ENCODE measurements at places on chromosomes 11 and 22.

GRCh38 chr11:12274558-12275197 lies 102.7 kb upstream of the PARVA start:
- no peak for DNase-seq

DNA sequence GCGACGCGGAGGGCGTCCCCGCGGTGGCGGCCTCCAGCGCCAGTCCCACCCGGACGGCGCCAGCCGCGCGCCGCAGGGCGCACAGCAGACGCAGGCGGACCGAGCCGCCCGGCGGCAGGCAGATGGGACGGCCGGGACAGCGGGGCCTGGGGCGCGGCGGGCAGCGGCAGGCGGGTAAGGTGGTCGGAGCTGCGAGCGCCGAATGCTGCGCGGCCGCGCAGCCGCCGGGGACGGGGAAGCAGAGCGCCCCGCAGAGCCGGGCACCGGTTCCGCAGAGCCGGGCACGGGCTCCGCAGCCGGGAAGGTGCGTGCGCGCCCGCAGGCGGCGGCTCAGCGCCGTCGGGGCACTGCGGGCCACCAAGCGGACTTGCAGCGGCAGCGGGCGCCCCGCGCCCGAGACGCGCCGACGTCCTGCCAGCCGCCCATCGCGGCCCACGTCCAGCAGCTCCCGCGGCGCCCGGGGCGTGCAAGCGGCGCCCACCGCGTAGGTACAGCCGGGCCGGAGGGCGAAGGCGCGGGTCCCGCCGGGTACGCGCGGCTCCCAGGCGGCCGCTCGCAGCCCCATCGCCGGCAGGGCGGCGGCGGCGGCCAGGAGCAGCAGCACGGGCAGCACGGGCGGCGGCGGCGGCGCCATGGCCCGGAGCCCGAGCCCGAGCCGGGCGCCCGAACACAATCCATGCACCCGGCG lies 739 bp downstream of the CELSR1 start:
- DNase-seq: no peak

DNA sequence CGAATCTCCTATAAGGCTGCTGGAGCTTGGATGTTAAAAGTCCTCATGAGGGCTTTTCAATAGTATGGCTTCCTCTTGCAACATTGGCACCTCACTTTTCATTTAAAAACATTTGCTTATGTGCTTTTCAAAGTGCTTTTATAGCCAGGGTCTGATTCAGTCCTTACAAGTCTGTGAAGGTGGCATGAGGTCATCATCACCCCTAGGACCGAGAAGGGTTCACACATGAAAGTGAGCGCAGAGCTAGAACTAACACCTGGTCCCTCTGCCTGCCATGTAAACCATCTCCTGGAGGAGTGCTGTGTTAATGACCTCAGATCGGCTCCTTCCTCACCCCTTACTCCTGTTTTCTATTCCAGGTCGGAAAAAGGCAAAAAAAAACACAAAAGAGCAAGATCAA lies 12.2 kb upstream of the LMO2 start:
- DNase-seq: no peak

GRCh38 chr11:44842220-44842619 lies 108.5 kb downstream of the TP53I11 start:
- no peak for DNase-seq

- DNase-seq: no peak
Observed at GRCh38 chr11:119472186-119472855, 49.3 kb upstream of the THY1 start.

- DNase-seq: no peak
Observed at GRCh38 chr22:33467620-33468095, 409.5 kb upstream of the SYN3 start.

GRCh38 chr11:6895010-6895409 lies 2.7 kb upstream of the OR2D2 start:
- no peak for DNase-seq

DNA sequence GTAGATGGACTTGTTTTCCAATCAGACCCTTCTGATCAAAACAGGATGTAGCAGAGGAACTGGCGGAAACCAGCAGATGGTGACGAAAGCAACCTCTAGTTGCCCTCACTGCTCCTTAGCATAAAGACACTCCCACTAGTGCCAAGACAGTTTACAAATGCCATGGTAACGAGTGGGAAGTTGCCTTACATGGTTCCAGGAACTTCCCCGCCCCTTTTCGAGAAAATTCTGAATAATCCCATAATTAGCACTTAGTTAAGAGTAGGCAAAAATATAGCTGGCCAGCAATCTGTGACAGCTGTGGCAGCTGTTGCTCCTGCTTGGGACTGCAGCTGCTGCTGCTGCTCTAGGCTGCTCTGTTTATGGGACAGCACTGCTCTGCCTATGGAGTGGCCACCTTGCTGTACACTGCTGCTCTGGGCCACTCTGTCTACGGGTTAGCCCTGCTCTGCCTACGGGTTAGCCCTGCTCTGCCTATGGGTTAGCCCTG lies 33.4 kb upstream of the SORL1 start:
- no peak for DNase-seq

DNA sequence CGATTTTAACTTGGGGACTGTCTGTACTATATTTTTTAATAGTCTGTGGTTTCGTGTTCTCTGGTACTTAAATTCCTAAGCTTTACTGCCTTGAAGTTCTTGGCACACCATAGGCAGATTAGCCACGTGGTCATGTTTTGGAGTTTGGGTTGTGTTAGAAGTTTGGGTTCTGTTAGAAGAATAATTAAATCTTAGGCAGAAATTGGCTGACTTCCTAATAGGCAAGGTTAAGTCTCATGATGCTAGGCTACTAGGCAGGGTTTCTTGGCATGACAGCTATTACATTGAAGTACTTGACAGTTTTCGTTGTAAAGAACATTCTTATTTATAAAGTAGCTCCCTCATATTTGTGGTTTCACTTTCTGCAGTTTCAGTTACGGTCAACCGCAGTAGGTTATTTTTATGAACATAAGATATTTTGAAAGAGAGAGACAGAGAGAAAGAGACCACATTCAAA lies 30.0 kb upstream of the MMP7 start:
- DNase-seq: no peak

- no peak for DNase-seq
Observed at GRCh38 chr11:127049486-127049885, 48.9 kb upstream of the KIRREL3 start.

GRCh38 chr11:134978388-134979088 lies 566.5 kb upstream of the B3GAT1 start:
- no peak for DNase-seq

Measured in stimulated activated CD8-positive, alpha-beta memory T cell treated with anti-CD3 and anti-CD28 coated beads, Interleukin-7, amount 100 ng/mL, for 1 hour (primary cell).